NCI-H1092 (cell line): ENCODE measurements at places on chromosomes 12 and 14.

- DNase-seq = no peak
These were observed 28.7 kb upstream of the CD9 start for GRCh38 chr12:6171409-6172015.

DNA sequence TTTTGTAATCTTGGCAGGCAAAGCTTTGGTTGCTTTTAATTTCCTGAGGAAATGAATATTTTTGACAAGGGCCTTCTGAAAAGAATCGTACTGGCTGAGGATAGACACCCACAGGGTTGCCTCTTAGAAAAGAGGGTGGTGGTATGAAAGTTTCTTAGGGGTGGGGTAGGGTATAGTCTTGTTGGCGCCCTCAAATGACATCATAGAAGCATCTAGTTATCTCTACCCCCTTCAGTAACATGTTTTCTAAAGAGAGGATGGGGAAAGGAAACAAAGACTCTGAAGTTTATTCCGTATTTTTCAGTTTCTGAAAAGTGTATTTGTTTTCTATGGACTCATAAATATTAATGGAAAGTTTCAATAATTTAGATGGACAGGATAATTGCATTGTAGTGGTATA is 13.7 kb downstream of the PRKCH start:
- no peak for DNase-seq

GRCh38 chr12:127191129-127191528 is 1075.8 kb upstream of the TMEM132C start:
- DNase-seq = no peak

- DNase-seq = no peak
These were observed 1.5 kb downstream of the TTC6 start for GRCh38 chr14:37596790-37597472.

- DNase-seq = no peak
These were observed 2.0 kb upstream of the ZNF410 start for GRCh38 chr14:73884438-73885190.

DNA sequence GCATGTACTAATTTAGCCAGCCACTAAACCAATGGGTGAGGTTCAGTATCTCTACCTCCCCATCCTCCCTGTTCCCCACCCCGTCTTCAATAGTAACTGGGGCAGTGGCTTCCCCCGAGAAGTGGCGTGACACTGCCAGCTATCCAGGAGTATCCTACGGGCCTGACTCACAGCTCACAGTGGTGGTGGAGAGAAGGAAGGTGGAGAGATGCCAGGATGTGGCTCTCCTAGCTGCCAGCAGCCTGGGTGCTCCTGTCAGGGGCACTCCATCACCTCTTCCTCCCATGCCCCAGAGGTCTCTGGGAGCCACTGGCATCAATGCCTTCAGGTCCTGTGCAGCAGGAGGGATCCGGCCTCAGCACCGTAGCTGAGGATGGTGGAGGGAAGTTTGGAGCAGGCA is 49.0 kb downstream of the TSPAN11 start:
- no peak for DNase-seq

- no peak for DNase-seq
These were observed 10.7 kb upstream of the M6PR start for GRCh38 chr12:8960176-8960575.

DNA sequence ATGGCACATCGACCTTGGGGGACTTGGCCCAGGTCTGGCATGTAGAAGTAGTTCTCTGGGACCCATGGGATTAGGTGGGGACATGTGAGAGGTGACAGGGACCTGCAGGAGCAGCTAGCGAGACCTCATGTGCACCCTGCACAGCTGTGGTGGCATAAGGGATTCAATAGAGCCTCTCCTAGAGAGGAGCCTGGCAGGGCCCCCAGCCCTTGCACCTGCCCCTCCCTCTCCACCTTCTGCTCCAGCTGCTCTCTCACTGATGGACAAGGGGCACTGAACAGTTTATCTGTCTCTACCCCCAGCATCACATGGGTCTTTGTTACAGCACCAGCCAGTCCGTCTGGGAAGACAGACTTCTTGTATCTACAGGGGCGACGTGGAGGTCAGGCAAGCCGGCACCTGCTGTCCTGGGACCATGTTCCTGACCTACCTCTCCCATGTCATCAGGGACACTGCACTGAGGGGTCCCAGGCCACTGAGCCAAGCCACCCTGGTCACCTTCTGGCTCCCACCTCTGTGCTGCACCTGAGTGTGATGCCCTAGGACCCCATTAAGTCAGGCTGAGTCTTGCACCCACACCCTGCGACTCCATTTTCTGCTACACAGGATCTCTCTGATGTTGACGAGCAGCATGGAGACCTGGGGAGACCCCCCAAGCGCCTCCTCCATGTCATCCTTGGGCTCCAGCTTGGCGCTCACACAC is 32.6 kb downstream of the DDX11 start:
- DNase-seq = peak; percentile 8
